Fibroblast of skin of right quadriceps (primary cell): ENCODE measurements at places on chromosomes 4 and X.

DNA sequence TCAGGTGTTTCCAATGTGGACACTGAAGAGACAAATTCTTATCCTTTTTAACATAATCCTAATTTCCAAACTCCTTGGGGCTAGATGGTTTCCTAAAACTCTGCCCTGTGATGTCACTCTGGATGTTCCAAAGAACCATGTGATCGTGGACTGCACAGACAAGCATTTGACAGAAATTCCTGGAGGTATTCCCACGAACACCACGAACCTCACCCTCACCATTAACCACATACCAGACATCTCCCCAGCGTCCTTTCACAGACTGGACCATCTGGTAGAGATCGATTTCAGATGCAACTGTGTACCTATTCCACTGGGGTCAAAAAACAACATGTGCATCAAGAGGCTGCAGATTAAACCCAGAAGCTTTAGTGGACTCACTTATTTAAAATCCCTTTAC, 18.6 kb downstream of the TLR7 start:
- no peak for DNase-seq

- DNase-seq = peak; percentile 87
Measured at GRCh38 chr4:168480931-168481611, 779 bp upstream of the DDX60L start.

DNA sequence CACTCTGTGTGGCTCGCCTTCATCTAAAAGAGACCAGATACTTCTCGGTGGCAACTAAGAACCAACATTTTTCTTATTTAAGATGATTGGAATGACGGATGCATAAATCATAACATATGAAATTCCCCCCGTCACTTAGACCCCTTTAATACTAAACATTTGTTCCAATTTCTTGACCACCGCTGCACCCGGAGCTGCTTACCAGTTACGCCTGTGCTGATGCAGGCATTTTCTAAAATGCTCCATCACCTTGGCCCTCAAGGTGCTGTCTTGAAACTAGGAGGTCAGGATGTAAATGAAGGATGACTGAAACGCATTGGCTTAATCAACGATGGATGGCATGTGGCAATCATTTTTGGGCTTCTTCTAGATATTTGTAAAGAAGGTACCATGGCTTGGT, 130.0 kb downstream of the CPZ start:
- no peak for DNase-seq

DNA sequence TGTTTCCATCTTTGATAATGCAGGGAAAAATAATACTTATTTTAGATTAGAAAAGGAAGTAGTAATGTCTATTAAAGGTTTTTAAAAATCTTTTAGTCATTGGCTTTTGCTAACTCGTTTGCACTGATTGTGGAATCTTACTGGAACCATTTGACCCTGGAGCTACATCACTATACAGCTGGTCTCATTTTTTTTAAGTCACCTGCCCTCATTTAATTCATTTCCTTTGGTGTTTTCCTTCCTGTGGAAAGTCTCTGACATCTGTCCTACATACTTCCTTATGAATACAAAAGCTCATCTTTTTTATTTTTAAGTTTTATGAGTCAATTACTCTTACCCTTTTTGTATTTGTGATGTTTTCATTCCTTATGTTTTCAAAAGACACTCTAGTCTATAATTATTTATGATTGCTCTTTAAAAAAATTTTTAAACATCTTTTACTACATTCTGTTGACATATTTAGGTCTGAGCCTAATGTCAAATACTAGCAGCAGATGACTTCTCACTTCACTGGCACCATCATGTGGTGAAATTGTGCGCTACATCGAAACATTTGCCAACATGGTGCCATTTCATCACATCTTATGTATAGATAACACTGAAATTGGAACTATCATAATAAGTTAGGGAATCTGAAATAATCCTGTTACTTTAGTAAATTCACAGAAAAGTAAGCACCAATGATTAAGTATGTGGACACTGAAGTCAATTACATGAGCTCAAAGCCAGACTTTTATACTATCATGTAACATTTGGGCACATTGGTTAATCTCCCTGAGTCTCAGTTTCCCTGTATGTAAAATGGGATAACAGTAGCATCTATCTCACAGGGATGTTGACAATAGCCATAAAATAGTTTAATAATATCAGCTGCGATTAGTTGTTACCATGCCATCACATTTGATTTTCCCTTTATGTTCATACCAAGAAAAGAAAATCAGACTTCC, 9.4 kb upstream of the MMAA start:
- DNase-seq = peak; percentile 73

- no peak for DNase-seq
Measured at GRCh38 chr4:113559947-113560346, 201.6 kb downstream of the CAMK2D start.
